ENCODE measurements at places on chromosomes 3 and 15.
A peak's percentile ranks its signal among the peaks of the same experiment; 100 is the strongest.

DNA sequence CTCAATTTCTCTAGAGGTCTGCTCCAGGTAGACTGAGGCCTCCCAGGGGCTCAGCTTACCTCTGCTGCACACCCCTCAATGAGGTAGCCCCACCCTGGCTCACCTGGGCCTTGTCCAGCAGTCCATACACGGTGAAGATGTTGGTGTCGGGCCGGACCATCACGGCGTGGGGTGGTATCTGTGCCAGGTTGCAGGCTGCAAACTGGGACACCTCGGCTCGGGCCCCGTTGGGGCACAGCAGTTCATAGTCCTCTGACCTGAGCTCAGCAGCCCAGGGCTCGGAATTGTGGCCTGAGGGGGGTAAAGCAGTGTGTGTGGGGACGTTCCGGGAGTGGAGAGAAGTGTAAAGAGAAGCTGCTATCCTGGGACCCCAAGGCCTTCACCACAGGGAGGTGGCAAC lies 23.2 kb downstream of the MELTF start:
- DNase-seq: no peak

GRCh38 chr3:16504242-16504641 lies 9.3 kb downstream of the RFTN1 start:
- no peak for DNase-seq

DNA sequence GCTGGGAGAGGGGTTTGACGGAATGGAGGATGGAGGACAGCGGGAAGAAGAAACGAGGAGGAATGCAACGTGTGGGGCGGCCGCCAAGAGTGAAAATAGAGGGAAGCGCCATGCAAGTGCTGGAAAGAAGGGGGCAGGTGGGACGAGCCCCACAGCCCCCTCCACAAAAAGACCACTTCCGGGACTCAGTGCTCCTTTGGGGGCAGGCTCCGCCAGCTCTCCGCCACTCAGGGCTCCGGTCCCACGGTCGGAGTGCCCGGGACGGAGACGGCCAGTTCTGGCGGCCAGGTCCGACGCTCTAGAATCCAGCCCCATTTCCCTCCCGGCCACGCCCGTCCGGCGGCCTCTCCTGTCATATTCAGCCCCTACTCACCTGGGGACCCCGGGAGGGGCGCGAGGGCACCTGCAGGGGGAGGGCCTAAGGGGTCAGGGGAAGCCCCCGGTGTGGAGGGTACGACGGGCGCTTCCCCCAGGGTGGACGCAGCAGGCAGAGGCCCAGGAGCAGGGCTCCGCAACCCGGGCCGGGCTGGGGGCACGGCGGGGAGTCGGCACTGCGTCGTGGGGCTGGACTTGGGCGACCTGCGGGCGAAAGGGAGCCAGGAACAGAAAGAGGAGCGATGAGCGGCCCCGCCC lies 25.5 kb upstream of the CSPG4 start:
- DNase-seq: no peak

DNA sequence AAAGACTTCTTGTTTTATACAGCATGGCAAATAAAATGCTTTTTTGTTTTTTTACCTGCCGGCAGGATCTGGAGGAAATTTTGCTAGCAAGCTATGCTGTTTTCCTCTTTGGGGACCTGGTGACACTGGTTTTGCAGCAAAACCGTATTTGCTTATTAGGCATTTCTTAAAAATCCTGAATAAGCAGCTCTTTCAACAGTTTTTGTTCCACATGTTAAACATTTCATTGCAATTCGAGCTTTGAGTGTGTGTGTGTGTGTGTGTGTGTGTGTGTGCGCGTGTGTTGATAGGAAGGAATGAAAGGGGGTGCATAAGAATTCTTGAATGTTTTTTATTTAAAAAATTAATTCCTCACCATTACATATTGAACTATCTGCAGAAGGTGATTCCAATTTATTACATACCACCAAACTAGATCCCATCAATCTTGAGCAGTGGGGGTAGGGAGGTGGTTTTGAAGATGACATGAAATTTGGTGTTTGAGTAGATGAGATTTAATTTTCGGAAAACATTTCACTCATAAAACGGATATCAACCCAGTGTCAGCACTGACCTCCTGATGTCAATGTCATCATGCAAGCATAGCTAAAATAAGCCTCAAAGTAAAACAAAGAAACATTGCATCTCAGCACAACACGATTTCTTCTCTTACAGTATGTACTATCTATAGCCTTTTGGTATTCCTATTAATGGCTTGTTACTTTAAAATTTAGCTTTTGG lies 17.3 kb downstream of the ZBTB38 start:
- DNase-seq: no peak

GRCh38 chr3:23385327-23385726 lies 182.2 kb downstream of the UBE2E2 start:
- DNase-seq: no peak

- no peak for DNase-seq
These were observed 18.9 kb downstream of the HDC start for GRCh38 chr15:50246631-50247030.

GRCh38 chr3:170585937-170586310 lies at the start of gene SLC7A14:
Gene SLC7A14, minus strand, starts transcription at chr3:170586075. Its CDS starts 59,139 bp downstream, at chr3:170526936.
- DNase-seq: no peak

- no peak for DNase-seq
These were observed 101.7 kb upstream of the EIF1B start for GRCh38 chr3:40207796-40208195.

- no peak for DNase-seq
These were observed 324.0 kb downstream of the ZBTB20 start for GRCh38 chr3:114823061-114823460.

GRCh38 chr3:122245513-122246174 lies 62.2 kb downstream of the CASR start:
- DNase-seq: no peak

GRCh38 chr3:148450819-148451218 lies 246.9 kb upstream of the AGTR1 start:
- no peak for DNase-seq

DNA sequence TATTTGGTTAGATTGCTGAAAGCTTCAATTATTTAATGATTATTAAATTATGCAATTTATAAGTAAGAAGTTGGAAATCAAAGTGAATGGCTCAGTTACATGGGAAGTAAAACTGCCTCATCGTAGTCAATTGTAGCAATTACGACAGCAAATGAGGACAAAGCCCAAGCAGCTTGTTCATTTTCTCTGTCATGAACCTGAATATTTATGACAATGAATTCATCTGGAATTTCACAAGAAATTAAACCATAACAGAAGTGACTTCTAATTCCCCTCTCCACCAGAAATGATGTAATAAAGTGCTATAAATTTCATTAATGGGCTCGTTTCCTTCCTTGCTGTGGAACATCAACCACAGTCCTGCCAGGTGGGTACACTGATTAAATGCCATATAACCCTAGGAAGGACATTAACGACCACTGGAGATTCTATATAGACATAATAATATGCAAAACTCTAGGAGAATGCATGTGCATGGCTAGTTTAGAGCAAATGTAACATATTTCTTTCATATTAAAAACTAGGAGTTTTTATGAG lies 273.8 kb upstream of the DCBLD2 start:
- no peak for DNase-seq

DNA sequence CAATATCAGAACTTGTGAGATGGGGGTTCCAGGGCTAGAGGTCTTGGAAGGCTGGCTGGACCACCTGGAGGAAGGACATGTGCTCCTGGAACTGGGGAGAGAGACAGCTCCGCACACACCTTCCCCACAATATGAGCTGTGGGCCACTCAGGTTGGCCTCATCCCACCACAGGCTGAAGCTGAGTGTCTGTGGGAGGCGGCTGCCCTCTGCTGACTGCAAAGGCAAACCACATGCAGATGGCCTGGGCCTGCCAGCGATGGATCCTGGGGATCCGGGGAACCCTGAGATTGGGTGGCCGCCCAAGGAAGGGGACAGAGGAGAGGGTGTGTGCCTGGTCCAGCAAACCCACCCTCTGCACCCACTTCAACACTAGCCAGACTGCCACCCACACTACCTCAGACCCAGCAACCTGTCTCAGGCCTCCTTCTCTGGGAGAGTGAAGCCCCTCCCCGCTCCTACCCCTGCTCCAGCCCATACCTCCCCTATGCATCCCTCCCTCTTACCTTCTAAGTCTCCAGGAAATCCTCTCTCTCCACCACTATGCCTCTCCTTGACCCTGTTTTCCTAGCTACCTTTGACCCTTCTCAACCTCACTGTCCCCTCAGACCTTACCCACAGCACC lies 44.8 kb downstream of the CYP11A1 start:
- DNase-seq: peak; percentile 38

All from T1000 (cell line).